Fibroblast of skin of right biceps (primary cell): ENCODE measurements at places on chromosomes 2 and 18.

DNA sequence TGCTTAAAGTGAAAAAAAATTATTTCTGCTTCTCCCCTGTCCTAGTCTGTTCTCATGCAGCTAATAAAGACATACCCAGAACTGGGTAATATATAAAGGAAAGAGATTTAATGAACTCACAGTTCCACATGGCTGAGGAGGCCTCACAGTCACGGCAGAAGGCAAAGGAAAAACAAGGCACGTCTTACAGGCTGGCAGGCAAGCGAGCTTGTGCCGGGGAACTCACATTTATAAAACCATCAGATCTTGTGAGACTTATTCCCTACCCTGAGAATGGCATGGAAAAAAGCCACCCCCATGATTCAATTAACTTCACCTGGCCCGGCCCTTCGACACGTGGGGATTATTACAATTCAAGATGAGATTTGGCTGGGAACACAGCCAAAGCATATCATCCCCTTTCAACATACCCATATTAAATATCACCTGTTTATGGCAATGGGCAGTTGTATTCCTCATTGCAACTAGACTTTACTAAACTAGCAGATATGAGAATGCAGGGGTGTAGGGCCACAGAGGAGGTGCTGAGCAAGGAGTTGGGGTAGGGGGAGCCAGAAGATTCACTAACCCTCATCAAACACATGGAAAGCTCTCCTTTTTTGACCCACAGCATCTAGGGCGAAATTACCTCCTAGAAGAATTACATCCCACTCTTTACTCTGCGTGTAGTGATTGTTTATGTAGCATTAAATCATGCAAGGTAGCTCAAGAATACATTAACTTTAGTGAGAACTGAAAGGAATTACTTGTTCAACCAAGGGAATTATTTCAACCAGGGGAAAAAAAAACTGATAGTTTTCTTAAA, 183.3 kb upstream of the DOK6 start:
- DNase-seq = no peak

DNA sequence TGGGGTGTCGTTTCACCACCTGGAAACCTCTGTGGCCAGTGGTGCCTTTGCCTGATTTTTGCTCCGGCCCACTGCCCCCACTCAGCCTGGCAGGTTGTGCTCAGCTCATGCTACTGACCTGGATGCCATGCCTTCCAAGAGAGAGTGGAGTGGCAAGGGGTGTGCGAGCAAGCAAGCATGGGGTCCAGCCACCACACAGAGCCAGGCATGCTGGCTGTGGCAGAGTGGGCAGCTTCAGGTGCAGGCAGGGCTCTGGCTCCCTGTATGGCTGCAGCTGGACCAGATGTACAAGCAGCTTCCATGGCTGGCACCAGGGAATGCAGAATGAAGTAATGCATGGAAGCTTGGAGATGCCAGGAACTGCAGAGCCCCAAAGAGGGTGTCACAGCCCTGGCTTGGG, 620.5 kb upstream of the SETBP1 start:
- DNase-seq = no peak

DNA sequence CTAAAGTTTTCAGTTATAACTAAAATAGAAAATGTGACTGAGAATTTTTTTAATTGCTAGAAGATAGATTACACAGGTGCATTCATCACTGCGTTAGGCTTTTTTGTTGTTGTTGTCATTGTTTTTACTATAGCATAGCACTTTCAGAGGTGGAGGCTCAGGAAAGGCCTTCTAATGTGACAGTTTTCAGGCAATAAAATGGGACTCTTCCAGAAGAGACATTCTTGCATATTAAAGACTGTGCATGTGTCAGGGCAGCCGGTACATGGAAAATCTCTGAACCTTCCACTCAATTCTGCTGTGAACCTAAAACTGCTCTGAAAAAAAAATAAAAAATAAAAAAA, 175.2 kb downstream of the METTL4 start:
- no peak for DNase-seq

GRCh38 chr2:104876606-104877570, 23.0 kb downstream of the POU3F3 start:
- no peak for DNase-seq

DNA sequence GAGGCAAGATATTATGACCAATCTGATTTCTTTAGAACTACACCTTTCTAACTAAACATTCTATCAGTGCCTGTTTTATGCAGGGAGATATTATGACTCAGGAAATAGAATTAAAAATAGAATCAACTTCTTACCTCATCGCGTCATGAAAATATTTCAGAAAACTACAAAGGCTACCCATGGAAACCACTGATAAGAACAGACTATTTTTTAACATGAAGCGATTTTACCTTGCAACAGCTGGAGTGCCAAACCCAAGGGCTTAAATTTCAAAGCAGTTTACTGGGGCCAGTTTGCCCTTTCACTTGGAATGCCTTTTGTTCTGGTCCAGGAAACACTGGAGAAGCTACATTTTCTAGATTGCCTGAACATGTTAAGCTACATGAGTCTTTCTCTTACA, 304.8 kb upstream of the CCDC68 start:
- DNase-seq = peak; percentile 36

GRCh38 chr2:205682239-205682970, at the start of gene NRP2:
NRP2 (plus strand) TSS chr2:205682501; CDS start chr2:205683291, 790 bp downstream.
- DNase-seq = peak; percentile 94

DNA sequence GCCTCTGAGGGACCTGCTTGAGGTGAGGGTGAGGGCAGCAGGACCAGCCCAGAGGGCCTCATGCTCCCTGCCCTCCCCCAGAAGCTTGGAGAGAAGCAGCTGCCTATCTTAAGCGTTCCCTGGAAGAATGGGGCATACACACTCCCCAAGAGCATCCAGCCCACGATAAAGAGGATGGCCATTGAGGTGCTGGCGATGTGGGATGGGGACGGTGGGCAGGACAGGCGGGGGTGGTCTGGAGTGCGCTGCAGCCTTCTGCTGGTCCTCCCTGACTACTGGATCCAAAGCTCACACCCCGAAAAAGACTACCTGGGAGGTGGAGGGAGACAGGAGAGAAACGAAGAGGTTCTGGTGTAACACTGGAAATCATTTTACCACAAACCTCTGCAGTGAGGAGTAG, 45.6 kb downstream of the LMAN2L start:
- DNase-seq = no peak

DNA sequence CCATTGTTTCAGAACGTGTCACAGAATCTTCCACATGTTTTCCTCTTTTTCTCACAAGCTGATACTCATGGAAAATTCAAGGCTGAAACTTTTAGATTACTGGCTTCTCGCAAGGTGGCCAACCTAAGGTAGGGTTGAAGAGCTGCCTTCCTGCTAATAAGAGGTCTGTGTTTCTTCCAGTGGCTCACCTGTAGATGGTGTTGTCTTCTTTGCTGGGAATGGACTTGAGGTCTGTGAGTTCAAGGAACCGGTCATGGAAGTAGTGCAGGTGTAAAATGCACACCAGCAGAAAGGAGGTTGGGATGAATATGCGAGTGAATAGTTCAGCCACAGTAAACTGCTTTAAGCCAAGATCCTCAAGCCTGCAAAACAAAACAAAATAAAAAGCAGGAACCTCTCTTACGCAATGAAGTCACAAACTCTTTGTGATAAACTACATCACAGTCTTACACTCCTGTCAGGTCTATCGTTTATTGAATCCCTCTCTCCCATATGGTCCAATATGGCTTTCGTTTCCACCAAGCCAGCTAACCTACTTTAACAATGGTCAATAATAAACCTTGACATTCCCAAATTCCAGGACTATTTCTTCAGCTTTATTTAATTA, 258.9 kb downstream of the NAPG start:
- no peak for DNase-seq

DNA sequence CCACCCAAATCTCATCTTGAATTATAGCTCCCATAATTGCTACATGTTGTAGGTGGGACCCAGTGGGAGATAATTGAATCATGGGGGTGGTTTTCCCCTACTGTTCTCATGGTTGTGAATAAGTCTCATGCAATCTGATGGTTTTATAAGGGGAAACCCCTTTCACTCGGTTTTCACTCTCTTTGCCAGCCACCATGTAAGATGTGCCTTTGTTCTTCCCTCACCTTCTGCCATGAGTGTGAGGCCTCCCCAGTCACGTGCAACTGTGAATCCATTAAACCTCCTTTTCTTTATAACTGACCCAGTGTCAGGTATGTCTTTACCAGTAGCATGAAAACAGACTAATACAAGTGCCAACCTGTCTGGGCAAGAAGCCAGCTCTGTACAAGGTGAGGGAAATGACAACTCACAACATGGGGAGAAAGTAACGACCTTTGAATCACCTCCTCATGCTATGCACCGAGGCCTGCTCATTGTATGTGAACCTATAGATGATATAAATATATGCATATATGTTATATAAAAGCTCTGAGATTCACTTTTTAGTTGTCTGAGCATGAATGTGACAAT, 162.2 kb downstream of the ALPK2 start:
- no peak for DNase-seq

GRCh38 chr2:8790739-8791162, 46.7 kb downstream of the KIDINS220 start:
- DNase-seq = no peak

GRCh38 chr2:31413025-31413424, 1.5 kb downstream of the XDH start:
- no peak for DNase-seq

- DNase-seq = no peak
Measured at GRCh38 chr18:41982942-41983660, 28.1 kb downstream of the PIK3C3 start.

GRCh38 chr2:7436096-7436906, 519.1 kb downstream of the RNF144A start:
- no peak for DNase-seq

GRCh38 chr18:46622451-46622850, 34.6 kb downstream of the LOXHD1 start:
- no peak for DNase-seq

DNA sequence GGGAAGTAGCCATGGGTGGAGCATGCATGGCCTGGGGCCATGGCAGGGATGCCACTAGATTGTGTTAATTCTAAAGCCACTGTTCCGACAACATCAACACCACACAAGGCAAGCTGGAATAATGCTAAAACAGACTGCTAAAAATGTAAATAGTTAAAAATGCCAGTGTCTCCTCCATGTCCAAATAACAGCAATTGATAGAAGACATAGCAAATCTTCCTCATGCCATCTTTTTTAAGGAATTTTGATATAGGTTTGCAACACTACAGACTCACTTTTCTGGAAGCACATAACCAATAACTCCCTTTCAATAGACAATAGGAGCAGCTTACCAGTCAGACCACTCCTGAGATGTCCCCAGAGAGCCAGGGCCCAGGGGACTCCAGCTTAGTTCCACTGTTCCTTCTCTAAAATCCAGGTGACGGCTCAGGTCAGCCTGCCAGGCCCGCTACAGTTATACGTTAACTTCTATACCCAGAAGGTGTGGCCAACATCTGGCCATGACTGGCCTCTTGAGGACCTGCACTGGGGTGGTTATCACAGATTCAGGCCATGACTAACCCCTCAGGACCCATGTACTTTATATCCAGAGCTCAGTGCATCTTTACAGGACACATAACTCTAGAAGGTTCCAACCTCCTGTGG, 20.3 kb downstream of the TUBB6 start:
- no peak for DNase-seq

DNA sequence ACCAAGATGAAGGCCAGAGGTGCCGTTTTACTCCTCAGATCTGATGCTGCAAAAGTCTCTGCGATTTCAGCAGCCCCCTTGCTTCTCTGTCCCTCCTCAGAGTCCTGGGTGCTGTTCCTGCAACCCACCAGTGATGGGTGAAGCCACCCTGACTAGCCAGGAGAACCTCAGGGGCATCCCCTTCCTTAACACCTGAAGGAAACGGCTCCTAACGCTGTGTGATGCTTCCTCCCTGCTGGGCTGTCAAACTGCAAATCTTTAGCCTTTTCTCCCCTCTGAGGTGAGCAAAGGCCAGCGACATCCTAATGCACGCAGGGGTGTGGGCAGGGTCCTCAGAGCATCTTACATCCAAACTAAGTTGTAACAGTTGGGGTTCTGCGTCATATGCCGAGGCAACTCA, 24.8 kb downstream of the CHST10 start:
- DNase-seq = no peak

DNA sequence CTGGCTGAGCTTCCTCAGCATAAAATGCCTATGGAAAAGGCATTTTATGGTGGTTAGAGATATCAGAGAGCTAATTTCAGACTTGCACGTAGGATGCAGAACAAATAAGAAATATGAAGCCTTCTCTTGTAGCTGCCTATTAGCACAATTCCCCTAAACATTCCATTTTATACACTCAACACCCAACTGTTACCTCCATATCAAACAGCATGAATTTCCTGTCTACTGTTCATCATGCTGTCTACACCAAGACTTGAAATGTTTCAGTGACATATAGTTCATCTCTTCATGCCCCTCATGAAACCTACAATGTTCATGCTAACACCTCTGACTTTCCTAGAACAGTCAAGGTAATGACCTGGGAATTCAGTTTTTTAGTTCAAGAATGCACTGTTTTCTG, 249.9 kb downstream of the PIEZO2 start:
- peak; percentile 63 for DNase-seq

GRCh38 chr2:236489895-236490404, 79.7 kb upstream of the ACKR3 start:
- no peak for DNase-seq

DNA sequence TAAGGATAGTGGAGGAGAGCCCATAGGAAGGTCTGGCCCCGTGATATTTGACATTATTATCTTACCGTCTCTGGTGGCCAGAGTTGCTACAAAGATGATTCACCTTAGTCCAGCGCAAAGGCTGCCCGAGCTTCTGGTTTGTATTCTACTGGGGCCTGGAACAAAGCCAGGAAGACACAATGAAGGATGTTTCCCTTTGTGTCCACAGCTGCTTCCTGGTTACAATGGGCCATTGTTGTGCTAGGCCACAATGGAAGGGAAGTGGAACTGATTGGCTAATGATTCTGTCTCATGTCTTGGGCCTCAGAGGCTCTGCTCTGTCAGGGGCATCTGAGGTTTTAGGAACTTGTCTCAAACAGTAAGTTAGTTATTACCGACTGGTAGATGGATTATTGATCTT, 132.2 kb downstream of the TDRD15 start:
- peak; percentile 12 for DNase-seq

- peak; percentile 17 for DNase-seq
Measured at GRCh38 chr2:99842451-99842850, 299.9 kb downstream of the AFF3 start.

DNA sequence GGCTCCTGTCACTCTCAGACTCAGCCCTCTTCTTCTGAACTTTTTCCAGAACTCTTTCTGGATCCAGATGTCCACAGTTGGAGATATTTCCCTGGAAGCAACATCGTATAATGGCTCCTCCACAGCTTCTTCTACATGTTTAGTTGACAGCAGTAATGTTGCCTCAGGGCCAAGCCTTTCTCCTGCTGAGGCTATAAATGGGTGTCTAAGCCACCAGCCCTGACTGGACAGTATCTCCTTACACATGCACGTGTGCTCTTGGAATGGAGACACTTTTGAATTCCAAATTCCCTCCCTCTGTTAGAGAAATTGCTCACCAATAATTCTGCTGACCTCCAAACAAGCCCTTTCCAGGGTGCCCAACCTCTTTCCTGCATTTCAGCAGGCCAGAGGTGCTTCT, 156.2 kb upstream of the PIK3C3 start:
- DNase-seq = no peak

- DNase-seq = peak; percentile 9
Measured at GRCh38 chr2:178395941-178396570, 54.9 kb downstream of the PRKRA start.

- no peak for DNase-seq
Measured at GRCh38 chr2:112136096-112136495, 2.1 kb upstream of the FBLN7 start.

- DNase-seq = peak; percentile 23
Measured at GRCh38 chr2:41782306-41783158, 265.3 kb upstream of the PKDCC start.
